ENCODE measurements at places on chromosomes 6 and 20.

GRCh38 chr6:150756173-150756572 lies 109.3 kb upstream of the MTHFD1L start:
- DNase-seq: no peak

GRCh38 chr6:26576929-26577719 lies 19.6 kb upstream of the ABT1 start:
- peak; percentile 82 for DNase-seq

DNA sequence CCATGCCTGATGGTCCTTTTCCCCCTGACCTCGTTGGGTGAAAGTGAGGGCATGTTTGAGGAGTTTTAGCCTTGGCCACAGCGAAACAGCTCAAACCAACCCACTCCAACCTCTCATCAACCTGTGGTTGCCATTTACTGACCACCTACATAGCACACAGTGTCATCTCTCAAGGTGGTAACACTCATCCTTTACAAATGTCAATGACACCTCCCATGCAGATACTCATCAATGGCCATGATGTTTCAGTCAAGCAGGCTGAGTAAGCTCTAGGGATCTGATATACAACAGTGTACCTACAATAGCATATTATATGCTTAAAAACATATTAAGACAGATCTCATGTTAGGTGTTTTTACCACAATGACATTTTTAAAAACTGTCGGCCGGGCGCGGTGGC lies 9.3 kb downstream of the RRAGD start:
- no peak for DNase-seq

GRCh38 chr20:10639737-10640556 lies 33.9 kb downstream of the JAG1 start:
- DNase-seq: no peak

- peak; percentile 82 for DNase-seq
Measured at GRCh38 chr6:122869437-122870024, 80.5 kb downstream of the SMPDL3A start.

- peak; percentile 50 for DNase-seq
Measured at GRCh38 chr6:79604583-79605037, 26.5 kb upstream of the SH3BGRL2 start.

- DNase-seq: peak; percentile 92
Measured at GRCh38 chr6:30744054-30744805, at the start of gene IER3. Gene IER3, minus strand, starts transcription at chr6:30744547. Its CDS starts 29 bp downstream, at chr6:30744518.

GRCh38 chr6:154367839-154368695 lies 11.5 kb upstream of the IPCEF1 start:
- DNase-seq: no peak

DNA sequence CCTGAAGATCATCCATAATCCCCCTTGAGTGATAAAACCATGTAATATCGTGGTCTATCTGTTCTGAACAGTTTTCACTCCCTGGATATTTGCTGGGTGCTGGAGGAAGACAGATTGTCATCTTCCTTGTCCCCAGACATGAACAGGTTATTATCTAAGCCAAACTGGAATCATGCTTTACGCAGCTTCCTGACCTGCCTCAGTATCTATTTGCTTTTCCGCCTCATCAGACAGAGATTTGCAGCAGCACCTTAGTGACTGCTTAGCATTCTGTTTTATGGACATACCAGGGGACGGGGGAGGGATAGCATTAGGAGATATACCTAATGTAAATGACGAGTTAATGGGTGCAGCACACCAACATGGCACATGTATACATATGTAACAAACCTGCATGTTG lies 124.6 kb downstream of the SLC23A2 start:
- no peak for DNase-seq

- peak; percentile 38 for DNase-seq
Measured at GRCh38 chr20:40942775-40943174, 85.8 kb upstream of the TOP1 start.

DNA sequence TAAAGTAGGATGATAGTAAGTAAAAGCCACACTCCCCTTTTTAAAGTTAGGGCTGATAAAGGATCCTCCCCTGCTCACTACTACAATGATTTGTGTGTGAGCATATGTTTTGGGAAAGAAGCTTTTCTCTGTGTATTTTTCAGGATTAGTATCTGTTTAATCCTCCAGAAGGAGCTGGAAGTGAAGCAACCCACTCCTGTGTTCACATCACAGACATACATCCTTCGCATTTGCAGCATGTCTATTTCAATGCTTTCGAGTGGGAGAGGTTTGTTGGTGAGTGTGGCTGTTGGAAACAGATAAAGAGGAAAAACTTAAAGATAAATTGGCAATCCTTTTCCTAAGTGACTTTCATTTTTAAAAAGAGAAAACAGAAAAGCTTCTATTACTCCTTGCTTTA lies 31.6 kb upstream of the RGS17 start:
- DNase-seq: no peak

GRCh38 chr20:12936020-12936419 lies 72.8 kb upstream of the SPTLC3 start:
- DNase-seq: no peak

- no peak for DNase-seq
Measured at GRCh38 chr6:134315974-134316441, 1.9 kb downstream of the SGK1 start.

DNA sequence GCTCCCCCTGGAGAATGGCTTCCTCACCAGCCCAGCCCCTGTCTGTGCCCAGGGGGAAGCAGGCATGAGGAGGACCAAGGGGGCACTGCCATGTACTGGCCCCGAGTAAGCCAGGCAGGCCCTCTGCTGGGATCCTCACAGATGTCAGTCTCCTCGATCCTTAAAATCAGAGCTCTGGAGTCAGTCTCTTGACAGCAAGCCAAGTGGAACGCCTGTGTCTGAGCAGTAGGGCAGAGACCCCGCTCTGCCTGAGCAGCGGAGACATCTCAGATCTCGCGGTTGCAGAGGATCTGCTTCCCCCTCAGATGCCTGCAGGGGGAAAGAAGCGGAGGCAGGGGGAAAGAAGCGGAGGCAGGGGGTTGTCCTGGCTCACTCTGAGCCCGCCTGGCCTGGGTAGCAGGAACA lies 92.6 kb downstream of the SNX5 start:
- no peak for DNase-seq

DNA sequence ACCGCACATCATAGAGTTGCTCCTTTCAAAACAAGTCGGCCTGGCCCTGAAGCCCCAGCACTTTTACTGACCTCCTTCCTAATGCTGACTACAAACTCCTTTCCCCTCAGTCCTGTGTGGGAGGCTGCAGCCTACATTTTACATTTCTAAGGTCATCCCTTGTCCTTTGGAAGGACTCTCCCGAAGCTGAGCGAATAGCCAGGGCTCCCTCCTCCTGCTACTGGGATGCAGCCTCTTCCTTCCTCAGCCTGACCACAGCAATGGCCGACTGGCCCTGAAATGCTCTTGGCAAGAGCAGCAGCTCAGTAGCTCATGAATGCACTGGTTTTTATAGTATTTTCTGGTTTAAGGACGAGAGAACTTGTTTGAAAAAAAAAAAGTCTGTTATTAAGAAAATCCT lies 679 bp downstream of the ADGRF5 start:
- no peak for DNase-seq

GRCh38 chr6:55578537-55579363 lies at the start of gene HMGCLL1:
Gene HMGCLL1, minus strand, starts transcription at chr6:55579192. Its CDS starts 137 bp downstream, at chr6:55579055.
- DNase-seq: no peak

- no peak for DNase-seq
Measured at GRCh38 chr6:105170059-105170458, 9.8 kb downstream of the POPDC3 start.

- peak; percentile 73 for DNase-seq
Measured at GRCh38 chr6:32974016-32974333, 5.6 kb downstream of the BRD2 start.

DNA sequence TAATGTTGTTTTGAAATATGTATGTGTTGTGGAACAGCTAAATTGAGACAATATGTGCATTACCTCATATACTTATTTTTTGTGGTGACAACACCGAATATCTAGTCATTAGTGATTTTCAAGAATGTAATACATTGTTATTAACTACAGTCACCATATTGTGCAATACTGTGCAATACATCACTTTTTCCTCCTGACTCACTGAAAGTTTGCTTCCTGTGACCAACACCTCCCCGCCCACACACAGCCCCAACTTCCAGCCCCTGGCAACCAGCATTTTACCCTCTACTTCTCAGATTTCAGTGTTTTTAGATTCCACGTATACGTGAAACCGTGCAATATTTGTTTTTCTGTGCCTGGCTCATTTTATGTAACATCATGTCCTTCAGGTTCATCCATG lies 627.9 kb downstream of the PRKN start:
- DNase-seq: peak; percentile 65

DNA sequence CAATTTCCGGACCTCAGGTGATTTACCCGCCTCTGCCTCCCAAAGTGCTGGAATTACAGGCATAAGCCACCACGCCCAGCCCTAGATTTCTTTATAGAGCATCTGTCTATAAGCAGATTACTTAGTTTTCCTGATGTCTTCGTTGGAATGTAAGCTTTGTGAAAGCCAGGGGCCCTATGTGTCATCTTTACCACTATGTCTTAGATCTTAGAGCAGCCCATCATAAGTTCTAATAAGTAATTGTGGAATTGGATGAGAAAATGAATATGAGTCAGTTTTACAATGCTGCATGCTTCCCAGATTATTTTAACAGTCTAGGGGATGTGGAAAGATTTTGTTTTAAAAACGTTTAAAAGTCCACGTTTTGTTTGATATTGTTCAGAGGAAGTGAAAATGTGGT lies 9.1 kb upstream of the ZBTB2 start:
- DNase-seq: no peak

- no peak for DNase-seq
Measured at GRCh38 chr20:63064310-63064709, 57.5 kb upstream of the BHLHE23 start.

- DNase-seq: peak; percentile 47
Measured at GRCh38 chr6:29813809-29814208, 13.8 kb upstream of the HLA-G start.

DNA sequence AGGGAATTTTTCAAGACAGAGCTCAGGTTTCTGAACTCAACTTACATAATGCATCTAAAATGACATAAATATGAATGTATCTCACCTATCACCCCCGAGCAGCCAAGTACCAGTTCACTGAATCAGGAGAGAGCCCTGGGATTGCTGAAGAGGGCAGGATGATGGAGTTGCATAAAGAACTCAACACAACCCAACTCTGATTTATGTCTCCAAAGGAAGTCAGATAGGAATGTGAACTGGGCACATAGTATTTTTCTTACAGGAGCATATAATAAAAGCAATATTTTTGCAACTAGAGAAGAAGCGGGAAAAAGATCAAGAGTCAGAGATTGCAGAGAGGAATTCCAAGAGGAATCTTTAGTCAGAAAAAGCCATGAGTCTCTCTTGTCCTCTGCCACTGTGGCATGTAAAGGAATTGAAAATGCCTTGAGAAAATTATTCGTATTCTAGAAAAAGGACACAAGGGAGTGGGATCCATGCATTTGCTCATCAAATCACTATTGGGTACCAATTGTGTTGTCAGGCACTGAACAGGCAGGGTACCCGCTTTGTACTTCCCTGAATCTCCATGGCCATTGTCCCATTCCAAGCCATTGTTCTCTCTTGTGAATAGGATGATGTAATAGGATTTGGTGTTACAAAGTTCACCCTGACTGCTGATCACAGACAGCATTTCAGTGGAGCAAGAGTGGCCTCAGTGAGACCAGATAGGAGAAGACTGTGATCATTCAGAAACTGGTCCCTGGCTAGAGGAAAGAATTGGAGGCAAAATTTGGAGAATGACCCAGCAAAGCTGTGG lies 16.3 kb downstream of the RIN2 start:
- no peak for DNase-seq

DNA sequence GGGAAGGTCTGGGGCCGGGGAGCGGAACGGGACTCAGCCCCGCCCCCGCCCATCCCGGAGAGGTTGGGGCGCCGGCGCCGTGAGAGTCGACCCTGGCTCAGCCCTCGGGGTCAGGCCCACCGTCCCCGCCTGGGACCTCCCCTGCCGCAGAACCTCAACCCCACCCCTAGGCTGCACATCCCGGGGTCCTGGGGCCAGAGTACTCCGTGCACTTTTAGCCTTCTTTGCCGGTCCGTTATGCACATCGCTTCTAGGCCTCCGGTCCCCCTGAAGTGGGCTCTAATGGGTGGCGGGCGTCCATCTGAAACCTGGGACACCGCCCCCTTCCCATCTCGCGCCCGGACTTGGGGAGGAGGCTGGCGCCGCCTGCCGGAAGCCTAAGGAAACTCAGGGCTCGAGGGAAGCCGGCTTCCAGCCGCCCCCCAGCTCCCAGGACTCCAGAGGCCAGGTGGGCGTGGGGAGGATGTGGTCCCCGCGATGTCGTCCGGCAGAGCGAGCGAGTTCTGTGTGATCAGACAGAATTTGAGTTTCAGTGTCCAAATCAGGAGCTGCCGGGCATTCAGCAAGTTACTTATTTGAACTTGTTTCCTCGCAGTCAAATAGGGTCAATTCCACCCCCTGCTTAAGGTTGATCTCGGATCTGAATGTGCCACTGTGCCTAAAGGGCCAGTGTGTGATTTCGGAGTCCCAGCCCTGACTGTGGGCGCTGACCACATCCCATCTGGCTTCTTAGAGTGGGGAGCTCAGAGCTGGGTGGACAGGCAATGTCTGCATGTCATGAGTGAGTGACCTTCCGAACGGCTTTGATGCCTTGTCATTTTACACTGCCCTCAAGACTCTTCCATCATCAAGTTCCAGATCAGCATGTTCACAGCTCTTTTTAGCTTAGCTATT lies 47.6 kb downstream of the CPXM1 start:
- DNase-seq: peak; percentile 44

GRCh38 chr6:110355727-110356126 lies 2.4 kb downstream of the METTL24 start:
- DNase-seq: no peak

DNA sequence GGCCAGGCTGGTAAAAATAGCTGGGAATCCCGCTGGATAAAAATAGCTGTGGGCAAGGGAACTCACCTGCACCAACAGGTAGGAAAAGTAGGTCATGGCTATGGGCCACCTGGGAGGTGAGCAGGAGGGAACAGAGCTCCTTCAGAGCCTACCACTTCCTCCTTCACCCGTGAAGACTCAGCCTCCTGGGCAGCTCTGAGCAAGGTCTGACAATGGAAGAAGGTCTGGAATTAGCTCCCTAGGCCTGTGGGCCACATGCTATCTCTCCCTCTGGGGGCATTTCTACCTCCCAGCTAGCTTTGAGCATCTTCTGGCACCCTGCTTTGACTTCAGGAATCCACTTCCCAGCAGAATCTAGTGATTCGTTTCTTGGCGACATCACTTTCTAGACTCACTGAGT lies 153.9 kb downstream of the MRPL14 start:
- no peak for DNase-seq

All from RKO (cell line).